Activated CD8-positive, alpha-beta memory T cell treated with anti-CD3 and anti-CD28 coated beads for 48 hours (primary cell): ENCODE measurements at places on chromosomes 2 and 18.
A peak's percentile ranks its signal among the peaks of the same experiment; 100 is the strongest.

DNA sequence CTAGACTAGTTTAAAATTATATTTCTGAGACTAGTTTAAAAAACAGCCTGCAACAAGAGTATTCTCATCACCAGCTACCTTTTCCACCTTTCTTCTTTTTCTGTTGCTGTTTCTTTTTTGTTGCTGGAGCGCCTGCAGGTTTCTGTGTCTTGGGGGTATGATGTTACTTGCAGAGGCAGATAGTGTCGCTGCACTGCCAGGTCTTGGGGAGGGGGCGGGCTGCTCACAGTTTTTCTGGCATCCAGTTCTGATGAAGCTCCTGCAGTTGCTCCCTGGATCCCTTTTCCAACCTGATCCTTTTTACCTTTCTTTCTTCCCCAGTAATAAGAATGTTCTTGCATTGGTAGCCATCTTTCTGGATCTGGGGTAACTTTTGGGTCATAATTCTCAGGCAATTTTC is 8.0 kb upstream of the C18orf32 start:
- DNase-seq, result no peak

DNA sequence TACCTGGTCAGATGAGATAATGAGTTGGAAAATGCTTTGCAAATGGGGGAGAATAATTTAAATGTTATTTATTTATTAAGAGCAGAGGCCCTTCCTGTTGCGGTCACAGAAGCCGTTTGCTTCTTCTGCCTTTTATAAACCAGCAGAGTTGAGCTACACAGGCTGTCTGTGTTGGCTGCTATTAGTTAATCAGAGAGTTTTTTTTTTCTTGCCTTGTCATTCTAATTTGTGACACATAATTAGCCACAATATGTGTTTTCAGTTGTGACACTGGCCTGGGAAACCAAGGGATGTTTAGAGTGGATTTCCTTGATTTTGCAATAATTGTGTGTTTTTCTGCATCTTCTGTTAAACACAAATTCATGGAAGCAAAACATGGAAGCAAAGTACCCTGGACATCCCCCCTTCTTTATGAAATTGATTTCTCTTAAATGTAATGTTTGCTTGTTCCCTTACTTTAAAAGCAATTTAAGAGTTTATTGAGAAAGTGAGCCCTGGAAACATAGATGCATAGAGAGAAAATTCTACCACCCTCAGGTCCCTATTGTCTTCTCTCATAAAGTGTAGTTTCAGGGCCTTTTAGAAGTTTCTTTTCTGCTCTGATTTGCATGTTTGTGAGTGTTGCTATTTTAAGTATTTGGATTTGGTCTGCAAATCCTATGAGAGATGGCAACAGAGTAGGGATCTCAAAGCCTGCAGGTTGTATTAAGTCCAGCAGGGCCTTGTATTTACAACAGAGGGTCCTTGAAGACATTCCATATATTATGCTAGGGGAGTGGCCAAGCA is 22.8 kb upstream of the IL37 start:
- no peak for DNase-seq

DNA sequence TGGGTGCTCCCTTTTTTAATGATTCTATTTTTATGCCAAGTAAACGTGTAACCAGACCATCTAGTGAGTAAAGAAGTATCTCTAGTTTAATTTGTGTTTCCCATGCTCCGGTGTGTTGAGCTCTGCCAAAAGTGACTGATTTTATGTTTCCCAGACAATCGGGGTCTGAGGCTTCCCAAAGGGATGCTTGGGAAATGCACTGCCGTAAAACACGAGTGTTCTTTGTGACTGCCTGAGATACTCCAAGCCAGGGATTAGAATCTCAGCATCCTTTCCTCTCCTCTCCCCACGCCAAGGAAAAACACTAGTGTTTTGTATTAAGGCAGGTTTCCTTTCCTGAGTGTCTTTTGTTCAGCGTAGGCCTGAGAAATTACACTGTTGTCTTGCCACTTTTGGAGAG is 180.5 kb upstream of the NRP2 start:
- DNase-seq, result no peak

DNA sequence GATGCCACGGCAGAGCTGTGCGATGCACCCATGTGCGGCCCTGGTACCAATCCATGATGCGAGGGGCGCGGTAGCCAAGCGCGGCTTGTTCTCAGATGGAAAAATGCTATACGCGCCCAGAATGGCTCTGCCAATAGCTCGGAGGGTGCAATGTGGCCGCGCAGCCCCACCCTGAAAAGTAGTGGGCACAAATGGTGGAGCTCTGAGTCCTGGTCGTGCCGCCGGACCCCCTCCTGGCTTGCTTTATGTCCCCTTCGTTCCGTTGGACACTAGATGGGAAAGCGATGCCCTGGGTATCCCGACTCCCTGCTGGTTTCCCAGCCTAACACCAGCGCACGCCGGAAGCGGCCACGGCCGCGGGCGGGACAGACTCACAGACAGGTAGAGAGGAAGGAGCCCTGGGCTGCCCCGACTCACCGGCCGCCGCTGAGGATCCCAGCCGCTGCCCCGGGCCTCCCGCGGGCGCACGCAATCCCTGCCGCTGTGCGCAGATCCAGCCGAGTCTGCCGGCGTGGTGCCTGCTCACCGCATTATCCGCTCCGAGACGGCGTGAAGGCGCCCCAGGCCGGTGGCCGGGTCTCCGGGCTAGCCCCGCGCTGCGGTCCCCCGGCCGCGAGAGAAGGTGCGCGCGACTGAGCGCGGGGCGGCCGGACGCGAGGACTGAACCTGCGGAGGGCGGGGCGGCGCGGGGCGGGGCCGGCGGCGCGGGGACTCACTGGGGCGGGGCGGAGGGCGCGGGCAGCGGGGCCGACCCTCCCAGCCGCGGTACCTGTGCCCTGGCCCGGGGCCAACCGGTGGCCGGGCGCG is at the start of gene CDC42EP3:
TSS of gene CDC42EP3 (minus strand) at position 634 of the 807 bp plus-strand sequence. CDS start 25,055 bp downstream, outside the sequence.
- peak; percentile 33 for DNase-seq

DNA sequence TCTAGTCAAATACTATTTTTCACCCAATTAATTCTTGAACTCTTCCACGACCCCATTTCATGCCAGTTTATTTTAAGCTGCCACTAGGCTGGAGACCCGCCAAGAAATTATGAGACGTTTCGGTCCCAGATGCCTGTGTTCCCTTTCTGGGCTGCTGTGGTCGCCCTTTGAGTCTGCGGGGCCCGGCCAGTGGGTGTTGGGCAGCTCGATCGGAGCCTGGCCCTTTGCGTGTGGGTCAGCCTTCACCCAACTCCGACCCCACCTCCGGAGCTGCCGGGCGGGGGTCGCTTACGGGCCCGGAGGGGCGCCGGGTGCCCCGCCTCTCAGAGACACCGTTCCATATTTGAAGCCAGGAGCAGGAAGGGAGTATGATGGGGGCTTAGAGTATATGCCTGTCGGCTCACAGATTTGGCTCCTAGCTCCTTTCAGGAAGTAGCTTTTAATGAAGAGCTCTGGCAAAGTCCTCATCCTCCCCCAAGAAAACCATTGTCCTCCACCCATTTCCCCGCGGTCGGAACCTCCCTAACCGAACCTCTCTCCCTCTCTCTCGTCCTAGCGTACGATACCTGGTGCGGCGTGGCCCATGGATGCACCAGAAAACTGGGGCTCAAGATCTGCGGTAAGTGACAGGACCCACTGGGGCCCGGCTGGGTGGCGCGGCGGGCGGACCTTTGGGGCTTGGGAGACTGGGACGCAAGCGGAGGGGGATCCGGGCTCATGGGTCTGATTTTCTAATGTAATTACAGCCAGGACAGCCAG is 5.0 kb downstream of the GAD1 start:
- no peak for DNase-seq

DNA sequence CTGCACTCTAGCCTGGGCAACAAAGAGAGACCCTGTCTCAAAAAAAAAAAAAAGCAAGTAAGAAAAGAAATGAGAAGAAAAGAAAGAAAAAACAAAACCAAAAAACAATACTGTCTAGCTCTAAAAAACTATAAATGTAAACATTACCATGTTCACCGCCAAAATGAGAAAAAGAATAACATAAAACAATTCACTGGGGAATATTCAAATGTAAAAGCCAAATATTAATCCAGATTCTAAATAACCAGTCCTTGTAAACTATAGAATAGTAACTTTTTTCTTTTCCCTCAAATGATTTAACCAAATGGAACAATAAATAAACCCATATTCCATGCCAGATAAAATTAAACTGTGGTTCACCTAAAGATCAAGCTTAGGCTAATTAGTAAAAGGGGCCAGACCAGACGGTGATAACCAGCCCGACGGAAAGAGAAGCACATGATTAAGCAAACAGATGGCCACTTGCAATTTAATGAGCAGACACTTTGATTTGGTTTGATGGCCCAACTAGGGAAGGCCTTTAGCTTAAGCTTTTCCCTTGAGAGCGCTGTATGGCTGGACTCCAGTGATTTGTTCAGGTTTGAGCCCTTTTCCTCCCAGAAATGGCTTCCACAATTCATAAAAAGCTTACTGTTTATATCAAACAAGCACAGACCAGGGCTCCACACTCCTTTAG is 39.4 kb upstream of the ZNF397 start:
- DNase-seq, result no peak

DNA sequence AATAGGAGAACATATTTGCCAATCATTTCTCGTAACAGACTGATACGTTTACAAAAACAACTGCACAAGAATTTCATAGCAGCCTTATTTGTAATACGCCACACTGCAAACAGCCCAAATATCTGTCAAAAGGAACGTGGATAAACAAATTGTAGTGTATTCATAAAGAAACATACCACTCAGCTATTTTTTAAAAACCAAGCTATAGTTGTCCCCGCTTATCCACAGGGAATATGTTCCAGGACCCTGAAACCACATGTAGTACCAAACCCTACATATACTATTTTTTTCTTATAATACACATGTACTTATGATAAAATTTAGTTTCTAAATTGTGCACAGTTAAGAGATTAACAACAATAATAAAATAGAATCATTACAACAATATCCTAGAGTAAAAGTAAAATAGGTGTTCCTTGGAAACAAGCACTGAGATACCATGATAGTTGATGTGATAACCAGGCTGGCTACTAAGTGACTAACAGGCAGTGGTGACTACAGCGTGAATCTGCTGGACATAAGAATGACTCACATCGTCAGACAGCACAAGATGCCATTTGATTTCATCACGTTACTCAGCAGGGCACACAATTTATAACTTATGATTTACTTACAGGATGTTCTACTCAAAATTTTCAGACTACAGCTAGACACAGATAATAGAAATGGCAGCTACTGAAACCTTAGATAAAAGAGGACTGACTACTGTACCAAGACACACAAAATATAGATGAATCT is 367.4 kb downstream of the NCKAP5 start:
- no peak for DNase-seq

GRCh38 chr2:200850512-200851256 is 13.8 kb downstream of the CLK1 start:
- DNase-seq, result no peak

GRCh38 chr2:187541086-187542085 is 12.8 kb downstream of the TFPI start:
- no peak for DNase-seq

DNA sequence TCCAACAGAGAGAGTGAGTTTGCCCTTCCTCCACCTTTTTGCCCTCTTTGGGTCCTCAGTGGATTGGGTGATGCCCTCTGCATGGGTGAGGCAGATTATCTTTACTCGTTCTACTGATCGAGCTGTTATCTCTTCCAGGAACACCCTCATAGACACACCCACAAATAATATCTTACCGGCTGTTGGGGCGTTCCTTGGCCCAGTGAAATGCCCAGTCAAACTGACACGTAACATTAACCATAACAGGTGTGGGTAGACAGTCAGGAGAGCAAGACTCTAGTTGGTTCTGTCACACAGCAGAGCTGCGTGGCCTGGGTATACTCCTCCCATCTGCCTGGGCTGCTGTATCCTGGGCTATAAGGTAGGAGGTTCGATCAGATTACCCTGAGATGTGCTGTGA is 144.1 kb downstream of the AGAP1 start:
- no peak for DNase-seq

- no peak for DNase-seq
These were observed 4.5 kb upstream of the LIMS2 start for GRCh38 chr2:127679680-127680361.

DNA sequence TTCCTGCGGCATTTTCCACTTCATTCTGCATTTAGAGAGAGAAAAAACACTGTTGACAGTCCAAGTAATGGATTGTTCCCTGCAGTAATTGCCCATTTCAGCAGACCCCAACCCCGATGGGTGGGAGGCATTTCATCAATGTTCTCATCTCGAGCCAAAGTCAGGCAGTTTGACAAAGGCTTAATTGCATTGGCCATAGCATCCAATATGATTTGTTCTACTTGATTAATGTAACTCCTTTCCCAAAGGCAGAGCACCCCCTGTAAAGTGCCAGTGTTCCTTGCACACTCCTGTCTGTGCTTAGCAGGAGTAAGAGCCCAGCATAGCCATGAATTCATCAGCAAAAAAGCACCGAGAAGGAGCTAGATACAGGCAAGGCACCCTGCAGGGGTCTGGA is 174.4 kb downstream of the SEPTIN10 start:
- DNase-seq, result no peak

- DNase-seq, result no peak
These were observed 11.0 kb upstream of the NCKAP5 start for GRCh38 chr2:133579274-133579673.
